ENCODE measurements at places on chromosomes 12 and 14.

- peak; percentile 48 for DNase-seq
These were observed 1.0 kb downstream of the ELK3 start for GRCh38 chr12:96194971-96195844.

GRCh38 chr12:77893918-77894317 is 63.2 kb downstream of the NAV3 start:
- peak; percentile 96 for DNase-seq

DNA sequence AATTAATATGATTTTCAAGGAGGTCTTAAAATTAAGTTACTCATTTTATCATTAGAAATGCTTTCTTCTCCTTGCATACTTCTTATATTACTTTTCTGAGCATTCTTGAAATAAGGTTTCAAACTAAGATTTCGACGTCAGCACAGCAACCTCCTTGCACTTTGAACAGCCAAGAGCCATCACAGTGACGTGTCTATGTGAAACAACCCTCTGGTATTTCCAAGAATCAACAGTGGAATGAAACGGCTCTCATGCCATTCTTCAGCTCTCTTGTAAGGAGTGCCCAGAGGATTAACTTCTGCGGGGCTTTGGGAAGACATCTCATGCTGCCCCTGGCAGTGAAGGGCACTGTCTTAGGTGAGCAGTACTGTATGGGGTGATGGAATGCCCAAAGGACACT is 109.2 kb downstream of the EFCAB11 start:
- DNase-seq = no peak

DNA sequence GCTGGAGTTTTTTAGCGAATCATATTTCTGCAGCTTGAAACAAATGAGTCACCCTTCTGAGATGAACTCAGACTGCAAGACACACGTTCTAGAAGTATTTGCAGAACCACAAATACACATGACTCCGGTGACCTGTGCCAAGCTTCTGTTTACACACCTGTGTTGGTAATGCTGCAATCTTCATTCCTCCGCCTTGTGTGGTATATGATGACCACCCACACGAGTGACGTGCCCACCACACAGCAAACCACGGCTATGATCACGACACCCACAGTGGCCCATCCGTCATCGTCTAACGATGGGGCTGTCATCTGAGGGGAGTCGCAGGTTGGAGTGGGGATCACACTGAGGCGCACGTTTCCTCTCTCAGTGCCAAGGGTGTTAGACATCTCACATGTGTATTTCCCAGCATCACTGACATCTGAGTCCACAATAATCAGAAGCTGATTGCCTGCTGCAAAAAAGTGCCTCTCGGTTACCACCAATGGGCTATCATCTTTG is 43.0 kb downstream of the LRIG3 start:
- peak; percentile 83 for DNase-seq

- no peak for DNase-seq
These were observed 159.8 kb downstream of the KITLG start for GRCh38 chr12:88420457-88420856.

DNA sequence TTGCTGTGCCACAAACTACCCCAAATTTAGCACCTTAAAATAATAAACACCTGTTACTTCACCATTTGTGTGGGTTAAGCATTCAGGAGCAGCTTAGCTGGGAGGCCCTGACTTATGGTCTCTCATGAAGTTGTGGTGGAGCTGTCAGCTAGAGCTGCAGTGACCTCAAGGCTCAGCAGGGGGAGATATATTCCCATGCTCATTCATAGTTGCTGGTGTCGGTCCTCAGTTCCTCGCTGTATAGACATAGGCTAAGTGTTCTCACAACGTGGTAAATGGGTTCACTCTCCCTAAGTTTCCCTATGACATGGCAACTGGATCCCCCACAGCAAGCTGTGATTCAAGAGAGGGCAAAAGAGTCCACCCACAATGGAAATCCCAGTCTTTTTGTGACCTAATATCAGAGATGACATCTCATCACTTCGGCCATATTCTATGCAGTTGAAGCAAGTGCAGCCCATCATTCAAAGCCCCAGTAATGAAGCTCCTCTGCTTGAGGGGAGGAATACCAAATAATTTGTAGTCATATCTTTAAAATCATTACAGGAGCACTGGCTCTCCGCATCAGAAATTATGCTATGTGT is 41.1 kb downstream of the PRB3 start:
- peak; percentile 78 for DNase-seq

DNA sequence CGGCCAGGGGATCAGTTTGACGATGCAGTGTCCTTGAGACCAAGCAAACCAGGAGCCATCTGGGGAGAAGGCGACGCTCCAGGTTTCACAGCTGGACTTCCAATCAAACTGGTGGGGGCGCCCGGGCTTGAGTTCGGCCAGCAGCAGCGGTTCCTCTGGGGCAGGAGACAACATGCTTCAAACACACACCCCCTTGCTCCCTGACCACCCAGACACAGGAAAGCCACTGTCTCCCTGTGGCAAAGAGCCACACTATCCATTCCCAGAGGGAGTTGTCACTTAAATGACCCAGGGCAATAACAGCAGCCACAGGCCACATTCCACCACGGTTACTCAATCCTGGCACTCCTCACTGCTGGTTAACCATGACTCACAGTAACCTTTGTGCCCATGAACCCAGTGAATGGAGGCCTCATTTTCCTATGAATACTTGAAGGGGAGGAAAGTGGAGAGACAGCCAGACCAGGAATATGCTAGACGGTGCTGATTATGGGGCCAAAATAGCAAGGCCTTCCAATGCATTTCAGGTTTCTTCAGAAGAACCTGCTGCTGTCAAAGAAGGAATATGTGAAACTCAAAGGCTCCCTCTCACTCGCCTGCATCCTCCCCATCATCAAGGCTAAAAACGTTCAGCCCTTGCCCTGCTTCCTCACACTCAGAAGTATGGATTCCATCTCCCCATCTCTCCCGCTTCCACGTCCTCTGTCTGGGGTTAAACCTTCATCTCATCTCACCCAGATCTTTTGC is 8.5 kb downstream of the WSB2 start:
- peak; percentile 99 for DNase-seq

DNA sequence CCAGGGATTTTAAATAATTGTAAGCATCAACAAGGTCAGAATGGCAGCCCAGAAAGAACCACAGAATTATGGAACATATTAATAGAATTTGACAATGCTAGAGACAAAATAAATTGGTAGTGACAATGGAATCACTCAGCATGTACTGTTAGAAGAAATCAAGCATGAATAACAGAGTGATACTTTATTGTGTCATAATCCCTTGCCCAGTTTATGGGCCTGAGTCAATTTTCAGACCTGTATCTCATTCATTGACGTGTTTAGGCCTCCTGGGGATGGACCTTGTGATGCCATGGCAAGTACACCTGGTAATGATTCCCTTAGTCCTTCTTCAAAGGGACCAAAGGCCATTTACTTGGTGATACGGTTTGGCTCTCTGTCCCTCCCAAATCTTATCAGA is 12.8 kb upstream of the CCDC91 start:
- no peak for DNase-seq

DNA sequence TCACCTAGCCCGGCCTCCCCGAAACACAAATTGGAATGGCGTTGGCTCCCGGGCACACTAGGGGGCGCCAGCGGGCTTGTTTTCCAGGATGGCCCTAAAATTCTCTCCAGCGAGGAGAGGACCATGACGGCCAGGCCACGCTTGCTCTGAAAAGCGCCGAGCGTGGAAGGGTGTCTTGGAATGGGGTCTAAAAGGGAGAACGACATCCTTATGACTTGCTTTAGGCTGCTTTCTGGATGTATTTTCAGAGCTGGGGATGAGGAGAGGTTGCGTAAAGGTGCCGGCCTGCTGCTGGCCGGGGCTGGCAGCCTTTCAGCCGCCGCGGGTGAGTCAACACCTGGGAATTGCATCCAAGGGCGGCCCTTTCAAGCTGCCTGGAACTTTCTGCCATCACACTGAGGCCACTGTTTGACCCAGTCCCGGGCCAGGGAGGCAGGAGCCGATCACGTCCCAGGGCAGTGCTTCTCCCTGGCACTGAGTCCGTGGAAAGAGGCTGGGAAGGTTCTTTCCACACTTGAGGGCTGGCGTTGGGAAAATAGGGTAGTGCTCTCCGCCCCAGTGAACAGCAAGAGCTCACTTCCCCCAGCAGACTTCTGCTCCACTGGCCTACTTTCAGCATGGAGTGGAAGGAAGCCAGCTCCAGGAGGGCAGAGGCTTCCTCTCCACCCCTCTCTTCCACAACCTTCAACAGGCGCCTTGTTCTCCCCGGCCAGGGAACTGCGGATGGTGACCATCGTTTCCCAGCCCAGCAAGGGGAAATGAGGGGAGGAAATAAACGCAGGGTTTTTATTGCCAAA is 216.2 kb downstream of the TTC8 start:
- peak; percentile 87 for DNase-seq

- DNase-seq = peak; percentile 77
These were observed 15.0 kb upstream of the MDM2 start for GRCh38 chr12:68792952-68793351.

DNA sequence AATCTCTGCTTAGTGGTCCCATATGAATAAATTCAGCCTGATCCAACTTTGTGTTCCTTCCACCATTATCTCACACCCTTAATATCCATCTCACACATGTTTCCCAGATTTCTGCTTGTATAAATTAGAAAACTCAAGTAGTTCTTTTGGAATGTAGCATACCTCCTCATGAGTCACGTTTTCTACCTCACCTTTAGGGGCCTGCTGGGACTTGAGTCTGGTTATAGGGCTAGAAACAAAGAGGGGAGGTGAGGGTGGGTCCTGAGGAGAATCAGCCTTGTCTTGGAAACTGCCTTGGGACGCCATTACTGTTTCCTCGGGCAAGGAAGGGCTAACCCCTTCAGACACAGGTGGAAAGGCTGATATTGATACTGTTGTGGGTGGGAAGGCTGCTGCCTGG is 51.1 kb downstream of the EMP1 start:
- no peak for DNase-seq

DNA sequence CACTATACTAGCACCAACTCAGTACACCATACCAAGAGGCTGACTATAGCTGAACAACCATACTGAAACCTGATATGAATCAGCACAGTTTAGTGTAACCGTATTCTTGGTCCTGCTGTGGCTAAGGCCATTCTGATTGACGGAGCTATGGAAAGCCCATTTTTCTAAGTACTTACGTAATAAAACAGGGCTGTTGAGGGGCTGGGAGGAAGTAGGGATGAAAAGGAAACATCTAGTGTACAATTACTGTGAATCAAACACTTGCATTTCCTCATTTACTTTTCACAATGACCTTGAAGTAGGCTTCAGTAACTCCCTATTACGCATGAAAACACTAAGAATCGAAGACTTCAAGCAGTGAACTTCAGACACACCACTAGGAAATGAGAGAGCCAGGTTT is 198.2 kb downstream of the BTG1 start:
- no peak for DNase-seq

- no peak for DNase-seq
These were observed 14.3 kb upstream of the AMN start for GRCh38 chr14:102907980-102908730.

DNA sequence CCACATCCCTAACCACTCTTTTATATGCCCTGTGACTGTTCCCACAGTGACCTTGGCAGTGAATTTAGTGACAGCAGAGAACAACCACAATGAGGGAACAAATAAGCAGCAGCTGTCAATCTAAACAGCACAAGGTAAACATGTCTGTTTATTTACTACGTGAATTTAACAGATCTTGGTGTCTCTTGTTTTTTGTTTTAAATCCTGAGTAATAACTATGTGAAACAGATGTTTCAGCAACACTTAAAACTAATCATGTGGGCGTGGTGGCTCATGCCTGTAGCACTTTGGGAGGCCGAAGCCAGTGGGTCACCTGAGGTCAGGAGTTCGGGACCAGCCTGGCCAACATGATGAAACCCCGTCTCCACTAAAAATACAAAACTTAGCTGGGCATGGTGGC is 17.0 kb upstream of the CFAP54 start:
- DNase-seq = no peak

DNA sequence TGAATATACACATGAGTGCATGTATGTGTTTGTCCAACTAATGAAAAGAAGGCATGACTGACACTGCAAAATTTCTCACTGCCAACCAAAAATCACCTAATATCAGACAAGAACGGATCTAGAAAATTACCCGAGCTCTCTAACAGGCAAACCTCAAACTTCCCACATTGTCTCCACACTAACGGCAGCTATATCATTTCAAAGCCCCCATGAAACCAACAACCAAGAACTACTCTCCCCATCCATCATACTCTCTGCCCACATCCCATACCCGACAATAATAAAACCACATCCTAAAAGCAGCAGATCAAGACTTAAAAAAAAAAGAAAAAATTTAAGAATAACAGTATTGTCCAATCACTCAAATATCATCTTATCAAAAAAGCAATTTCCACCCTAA is 227.1 kb downstream of the CEP128 start:
- DNase-seq = no peak

- no peak for DNase-seq
These were observed 3.7 kb downstream of the PABPN1 start for GRCh38 chr14:23324993-23325392.

- no peak for DNase-seq
These were observed 124.6 kb upstream of the FRMD6 start for GRCh38 chr14:51527073-51527472.

DNA sequence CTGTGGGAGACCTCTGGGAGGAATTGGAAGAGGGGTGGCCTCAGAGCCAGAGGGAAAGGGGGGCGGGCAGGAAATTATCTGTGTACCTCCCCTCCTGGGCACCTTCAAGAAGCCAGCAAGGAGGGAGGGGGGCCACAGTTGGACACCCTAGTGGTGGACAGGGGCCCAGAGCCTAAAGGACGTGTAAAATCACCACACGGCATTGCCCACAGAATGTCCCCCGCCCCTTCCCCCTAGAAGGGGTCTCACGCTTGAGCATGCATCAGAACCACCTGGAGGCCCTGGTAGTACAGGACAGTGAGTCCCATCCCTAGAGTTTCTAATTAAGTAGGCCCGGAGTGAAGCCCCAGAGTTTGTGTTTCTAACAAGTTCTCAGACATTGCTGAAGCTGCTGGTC is 8.2 kb downstream of the ENDOU start:
- no peak for DNase-seq

DNA sequence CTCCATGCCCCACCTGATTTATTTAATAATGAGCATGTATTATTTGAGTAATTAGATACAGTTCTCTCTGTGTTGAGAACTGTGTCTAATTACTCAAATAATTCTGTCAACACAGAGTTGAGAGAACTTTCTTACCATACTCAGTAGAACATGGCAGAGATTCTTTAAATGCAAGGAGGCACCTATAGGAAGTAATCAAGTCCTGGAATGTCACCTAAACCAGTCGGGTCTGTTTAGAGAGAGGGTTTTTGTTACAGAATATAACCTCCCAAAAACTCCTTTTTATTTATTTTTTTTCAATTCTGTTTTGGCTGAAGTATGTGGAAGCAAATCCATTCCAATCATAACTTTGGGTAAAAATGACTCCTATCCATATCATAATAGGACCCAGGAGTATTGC is 37.5 kb upstream of the CIT start:
- no peak for DNase-seq

GRCh38 chr14:100769035-100769939 is 42.6 kb downstream of the DLK1 start:
- DNase-seq = no peak

- peak; percentile 75 for DNase-seq
These were observed 1.5 kb upstream of the LGALS3 start for GRCh38 chr14:55127460-55127951.

GRCh38 chr14:33452995-33453394 is 497.9 kb downstream of the EGLN3 start:
- DNase-seq = no peak

- DNase-seq = no peak
These were observed 51.5 kb upstream of the GPATCH2L start for GRCh38 chr14:76100236-76100635.

- peak; percentile 39 for DNase-seq
These were observed 1.5 kb downstream of the PNMA1 start for GRCh38 chr14:73712540-73713180.
